ENCODE measurements at places on chromosomes 1 and 21. TPM values are rescaled to one million over a fixed set of nuclear protein-coding genes. Genes with fewer than 3 reads are reported as not detected.

Gene NAV1
- total RNA-seq: 6.3 TPM

Gene OR6N1
- total RNA-seq: not detected

Gene SRM
- total RNA-seq: 228 TPM

Gene CD1D
- not detected for total RNA-seq

Gene SYNC
- 8.7 TPM for total RNA-seq

Gene EXO5
- total RNA-seq: 3.5 TPM

Gene ESRRG
- total RNA-seq: not detected

Gene LCE1D
- not detected for total RNA-seq

Gene ORC1
- total RNA-seq: 17.8 TPM

Gene MRPS6
- 46.6 TPM for total RNA-seq

Gene BGLAP
- not detected for total RNA-seq

Gene MATN1
- total RNA-seq: 0.05 TPM

Gene CTH
- total RNA-seq: 1.5 TPM

Gene ADGRL4
- not detected for total RNA-seq

Gene RNF2
- total RNA-seq: 19.1 TPM

Gene FAM72B
- total RNA-seq: 9.0 TPM

Gene OR2T2
- total RNA-seq: not detected

Gene SH2D1B
- 0.12 TPM for total RNA-seq

Gene ATAD3C
- not detected for total RNA-seq

Gene MTR
- 5.8 TPM for total RNA-seq

Gene GABPA
- total RNA-seq: 8.2 TPM

Gene HIVEP3
- total RNA-seq: 2.8 TPM

Gene NFASC
- total RNA-seq: 1.1 TPM

Gene SLC22A15
- total RNA-seq: 0.72 TPM

Gene PLA2G2A
- not detected for total RNA-seq

Gene PCAT6
- total RNA-seq: 3.0 TPM

Gene DNAJC16
- 5.0 TPM for total RNA-seq

Gene WNT9A
- 8.2 TPM for total RNA-seq

Gene NBPF4
- total RNA-seq: 0.23 TPM

Gene CAPN2
- 440 TPM for total RNA-seq

Gene LHX8
- total RNA-seq: 1.1 TPM

Gene KRTAP13-1
- not detected for total RNA-seq
